Left renal pelvis (tissue), 4 donors: ENCODE measurements at places on chromosomes 12 and 14.

DNA sequence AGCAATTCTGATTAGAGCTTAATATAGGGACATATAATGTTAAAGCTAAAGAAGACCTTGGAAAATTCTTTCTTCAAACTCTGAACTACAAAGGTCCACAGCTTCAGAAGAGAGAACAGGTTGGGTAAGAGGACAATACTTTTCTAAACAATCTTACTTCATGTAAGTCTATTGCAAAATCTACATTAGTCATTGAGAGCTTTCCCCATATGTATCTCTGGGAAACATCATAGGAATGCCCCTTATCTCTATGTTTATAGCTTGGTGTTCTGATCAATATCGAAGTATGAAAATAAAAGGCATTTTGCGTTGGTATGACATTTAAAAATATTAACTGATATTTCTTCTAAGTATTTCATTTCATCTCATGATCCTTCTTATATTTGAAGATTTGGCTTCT, 962.6 kb downstream of the AACS start:
- no peak for DNase-seq

DNA sequence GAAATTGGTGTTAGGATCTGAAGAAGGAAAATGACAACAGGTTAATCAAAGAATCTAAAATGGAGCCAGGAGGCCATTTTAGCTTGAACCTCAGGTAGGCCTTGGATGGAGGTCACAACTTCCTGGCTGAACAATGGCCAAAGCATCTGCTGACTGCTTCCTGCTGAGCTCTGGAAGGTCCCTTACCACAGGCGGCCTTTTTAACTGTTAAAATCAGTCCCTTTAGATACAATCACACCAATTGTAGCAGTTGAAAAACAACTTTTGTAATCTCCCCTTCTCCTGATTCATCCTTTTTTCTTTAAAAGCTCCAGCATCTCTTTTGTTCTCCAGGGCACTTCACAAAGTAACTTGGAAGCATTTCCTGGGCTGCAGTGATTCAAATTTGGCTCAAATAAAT, 388.8 kb downstream of the PDZRN4 start:
- no peak for DNase-seq

- DNase-seq, result no peak
Measured at GRCh38 chr14:76763096-76764041, 2.1 kb downstream of the VASH1 start.

- no peak for DNase-seq
Measured at GRCh38 chr12:54439096-54439495, 20.0 kb upstream of the ITGA5 start.

GRCh38 chr12:110813756-110814155, 33.0 kb upstream of the CCDC63 start:
- DNase-seq, result no peak

- DNase-seq, result peak; percentile 5
Measured at GRCh38 chr12:88897723-88898122, 317.5 kb upstream of the KITLG start.

DNA sequence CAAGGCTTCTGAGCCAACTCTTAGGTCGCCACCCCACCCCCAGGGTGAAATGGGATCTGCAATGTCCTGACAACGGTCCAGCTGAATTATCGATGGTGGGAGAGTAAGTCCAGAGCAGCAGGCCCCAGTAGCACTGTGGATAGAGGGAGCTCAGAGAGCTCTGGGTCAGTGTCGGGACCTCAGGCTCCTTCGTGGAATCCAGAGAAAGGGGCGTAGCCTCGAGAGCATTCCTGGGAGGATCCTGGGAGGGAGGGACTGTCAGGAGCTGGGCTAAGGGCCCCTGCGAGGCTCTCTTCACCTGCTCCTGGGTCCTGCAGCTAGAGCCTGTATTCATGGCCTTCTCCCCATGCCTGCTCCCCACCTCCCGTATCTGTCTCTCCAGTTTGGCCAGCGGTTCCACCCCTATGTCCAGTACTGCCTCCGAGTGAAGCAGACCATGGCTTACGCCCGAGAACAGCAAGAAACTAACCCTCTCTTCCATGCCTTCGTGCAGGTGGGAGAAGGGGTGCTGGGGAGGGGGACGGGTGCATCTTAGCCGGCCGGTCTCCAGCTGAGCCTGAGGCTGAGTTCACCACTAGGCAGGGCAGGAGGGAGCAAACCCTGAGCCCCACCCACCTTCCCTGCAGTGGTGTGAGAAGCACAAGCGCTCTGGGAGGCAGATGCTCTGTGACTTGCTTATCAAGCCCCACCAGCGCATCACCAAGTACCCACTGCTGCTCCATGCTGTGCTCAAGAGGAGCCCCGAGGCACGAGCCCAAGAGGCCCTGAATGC, 6.6 kb downstream of the PLEKHG6 start:
- no peak for DNase-seq

DNA sequence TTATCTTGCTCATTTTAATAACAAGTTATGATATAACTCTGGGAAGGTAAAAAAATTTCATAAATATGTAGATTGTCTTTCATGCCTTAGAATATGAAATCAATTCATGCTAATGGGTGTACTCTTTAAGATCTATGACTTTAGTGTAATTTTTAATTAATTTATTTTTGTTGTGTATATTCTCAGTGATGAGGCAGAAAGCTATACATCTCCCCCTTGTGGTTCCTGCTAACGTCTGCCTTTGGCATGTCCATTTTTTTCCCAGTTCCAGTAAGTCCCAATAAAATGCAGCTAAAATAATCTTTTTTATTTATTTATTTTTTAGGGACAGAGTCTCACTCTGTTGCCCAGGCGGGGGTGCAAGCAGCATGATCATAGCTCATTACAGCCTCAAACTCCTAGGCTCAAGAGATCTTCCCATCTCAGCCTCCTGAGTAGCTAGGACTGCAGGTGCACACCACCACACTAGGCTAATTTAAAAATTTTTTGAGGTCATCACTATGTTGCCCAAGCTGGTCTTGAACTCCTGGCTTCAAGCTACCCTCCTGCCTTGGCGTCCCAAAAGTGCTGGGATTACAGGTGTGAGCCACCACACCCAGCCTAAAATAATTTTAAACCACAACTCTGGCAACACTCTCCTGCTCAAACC, 3.3 kb upstream of the CHURC1 start:
- DNase-seq, result no peak

- no peak for DNase-seq
Measured at GRCh38 chr12:88643685-88644084, 63.4 kb upstream of the KITLG start.

GRCh38 chr14:21668377-21668776, 5.2 kb downstream of the OR4E1 start:
- DNase-seq, result no peak
